ENCODE measurements at places on chromosomes 12 and 14.

- no peak for DNase-seq
Measured at GRCh38 chr14:20714593-20715250, 26.2 kb downstream of the ANG start.

DNA sequence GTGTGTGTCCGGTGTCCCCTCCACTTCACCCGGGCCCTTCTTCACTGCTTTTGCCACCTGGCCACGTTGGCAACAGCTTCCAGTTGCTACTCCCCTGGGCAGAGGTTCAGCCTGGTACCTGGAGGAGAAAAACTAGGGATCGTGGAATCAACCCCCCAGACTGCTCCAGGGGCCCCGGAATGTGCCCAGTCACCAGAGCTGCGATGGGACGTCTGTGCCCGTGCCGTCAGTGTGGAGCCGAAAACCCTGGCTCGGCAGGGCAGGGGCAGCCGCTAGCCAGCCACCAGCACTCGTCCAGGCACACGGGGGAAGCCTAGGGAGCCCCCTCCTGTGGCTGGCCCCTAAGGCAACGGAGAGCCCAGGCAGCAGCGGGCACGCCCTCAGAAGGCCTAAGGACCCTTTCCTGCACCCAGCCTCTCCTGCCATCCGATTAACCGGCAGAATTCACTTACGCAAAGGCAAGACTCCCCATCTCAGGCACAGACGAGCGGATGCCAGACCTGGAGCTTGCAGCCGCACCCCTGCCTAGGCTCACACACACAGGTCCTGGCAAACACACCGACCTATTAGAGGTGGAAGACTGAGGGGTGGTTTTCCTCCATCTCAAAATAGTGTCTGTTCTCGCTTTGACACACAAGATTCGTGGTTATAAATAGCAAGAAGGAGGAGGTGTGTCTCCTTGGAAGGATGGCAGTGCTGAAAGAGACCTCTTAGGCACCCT lies 62.6 kb downstream of the FBXL14 start:
- no peak for DNase-seq

- no peak for DNase-seq
Measured at GRCh38 chr12:8987163-8987562, 2.2 kb upstream of the KLRG1 start.

- no peak for DNase-seq
Measured at GRCh38 chr14:58215191-58215914, 15.4 kb downstream of the ACTR10 start.
